NCI-H2081 (cell line): ENCODE measurements at places on chromosomes 3 and 15.

DNA sequence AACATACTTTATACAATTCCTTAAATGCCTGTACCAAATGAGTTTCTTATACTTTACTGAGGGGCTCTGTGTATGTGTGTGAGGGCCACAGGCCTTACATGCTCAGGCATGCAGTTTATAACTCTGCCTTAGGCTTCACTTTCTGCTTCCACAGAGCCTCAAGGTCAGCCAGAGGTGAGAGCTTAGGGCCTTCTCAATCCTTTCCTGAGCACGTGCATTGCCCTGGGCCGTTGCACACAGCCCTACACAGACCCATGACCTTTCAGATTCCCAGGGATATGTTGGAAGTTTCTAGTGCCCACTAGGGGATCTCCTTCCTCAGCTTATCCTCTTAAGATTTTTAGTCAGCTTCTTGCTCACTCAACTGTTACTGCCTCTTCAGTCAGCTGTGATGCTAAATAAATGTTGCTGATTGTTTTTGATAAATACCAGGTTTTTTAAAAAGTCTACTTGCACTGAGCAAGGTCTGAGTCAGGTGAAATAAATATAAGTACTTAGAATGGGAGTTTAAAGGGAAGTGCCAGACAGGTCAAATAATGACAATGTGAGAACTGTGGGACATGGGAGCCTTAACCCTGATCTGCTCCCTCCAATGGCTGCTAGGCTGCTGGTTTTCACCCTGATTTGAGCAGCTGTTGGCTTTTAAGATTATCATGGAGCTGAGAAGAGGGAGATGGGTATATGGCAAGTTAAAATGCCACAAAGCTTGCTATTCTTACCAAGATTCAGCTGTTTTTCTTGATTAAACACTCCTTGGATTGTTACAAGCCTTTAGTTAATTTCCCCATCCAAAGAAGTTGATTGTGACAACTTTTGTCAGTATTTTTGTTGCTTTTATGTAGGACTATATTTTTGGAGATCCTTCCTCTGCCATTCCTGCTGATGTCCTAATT is 169.5 kb downstream of the PLD1 start:
- no peak for DNase-seq

DNA sequence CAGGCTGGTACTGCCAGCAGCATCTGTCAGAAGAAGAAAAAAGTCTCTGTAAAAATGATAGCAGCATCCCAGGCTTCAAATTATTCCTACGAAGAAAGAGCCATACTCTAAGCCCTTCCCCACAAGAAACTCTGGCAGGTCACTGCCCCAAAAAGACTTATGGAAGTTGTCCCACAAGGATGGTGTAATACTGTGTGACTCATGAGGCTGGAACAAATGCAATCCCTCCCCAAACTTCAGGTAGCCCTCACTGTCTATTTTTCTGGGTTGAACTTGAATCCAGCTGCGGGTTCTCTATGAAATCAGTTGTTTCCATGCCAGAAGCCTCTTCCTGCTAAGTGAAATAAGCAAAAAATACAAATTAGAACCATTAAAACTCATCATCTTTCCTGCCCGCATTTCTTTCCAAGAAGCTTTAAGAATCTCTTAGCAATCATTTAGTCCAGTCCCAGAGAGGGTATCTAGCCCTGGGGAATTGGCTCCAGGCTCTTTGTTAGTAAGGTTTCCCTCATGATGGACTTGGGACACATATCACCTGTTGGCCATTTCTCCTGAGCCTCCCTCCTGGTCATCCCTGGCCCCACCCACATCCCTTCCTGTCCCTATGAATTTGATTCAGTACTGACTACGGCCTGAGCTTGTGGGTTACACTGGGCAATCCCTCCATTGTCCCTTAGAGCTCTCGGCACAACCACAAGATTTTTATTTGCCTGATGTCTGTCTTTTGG is 51.7 kb downstream of the FAM174B start:
- no peak for DNase-seq

DNA sequence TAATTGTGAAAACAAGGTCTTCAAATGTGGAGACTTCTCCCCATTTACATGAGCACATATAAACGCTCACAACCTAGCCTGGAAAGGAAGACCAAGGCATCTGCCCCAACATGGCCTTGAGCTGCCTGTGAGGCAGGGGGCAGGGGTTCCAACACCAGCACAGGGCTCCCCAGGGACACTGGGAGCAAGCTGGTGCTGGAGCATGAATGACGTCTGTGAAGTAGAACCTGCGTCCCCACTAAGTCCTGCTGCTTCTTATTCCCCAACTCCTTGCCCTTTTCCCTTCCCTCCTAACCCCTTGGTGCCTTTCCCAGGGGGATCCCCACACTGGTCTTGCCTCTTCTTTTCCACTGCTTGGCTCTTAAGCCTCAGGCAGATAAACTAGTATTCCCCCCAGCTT is 93.1 kb downstream of the RBPMS2 start:
- no peak for DNase-seq

- DNase-seq = no peak
These were observed 24.6 kb downstream of the ACAA1 start for GRCh38 chr3:38112378-38112761.

DNA sequence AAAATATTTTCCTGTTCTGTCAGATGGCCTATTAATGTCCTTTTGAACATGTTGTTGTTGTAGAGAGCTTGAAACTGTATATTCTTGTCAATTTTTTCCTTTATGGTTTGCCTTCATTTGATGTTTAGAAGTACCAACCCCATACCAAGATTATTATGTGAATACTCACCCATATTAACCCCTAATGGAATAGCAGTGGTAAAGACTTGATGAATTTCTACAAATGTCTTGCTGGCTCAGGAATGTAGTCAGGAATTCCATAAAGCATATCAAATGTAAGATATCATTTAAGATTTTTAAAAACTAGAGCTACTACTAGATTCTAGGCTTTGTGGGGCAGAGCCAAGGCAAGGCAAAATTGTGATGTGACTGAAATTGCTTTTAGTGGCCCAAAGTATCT is 30.0 kb downstream of the MYO5A start:
- DNase-seq = no peak

GRCh38 chr15:84987949-84988624 is 6.4 kb downstream of the PDE8A start:
- DNase-seq = no peak

DNA sequence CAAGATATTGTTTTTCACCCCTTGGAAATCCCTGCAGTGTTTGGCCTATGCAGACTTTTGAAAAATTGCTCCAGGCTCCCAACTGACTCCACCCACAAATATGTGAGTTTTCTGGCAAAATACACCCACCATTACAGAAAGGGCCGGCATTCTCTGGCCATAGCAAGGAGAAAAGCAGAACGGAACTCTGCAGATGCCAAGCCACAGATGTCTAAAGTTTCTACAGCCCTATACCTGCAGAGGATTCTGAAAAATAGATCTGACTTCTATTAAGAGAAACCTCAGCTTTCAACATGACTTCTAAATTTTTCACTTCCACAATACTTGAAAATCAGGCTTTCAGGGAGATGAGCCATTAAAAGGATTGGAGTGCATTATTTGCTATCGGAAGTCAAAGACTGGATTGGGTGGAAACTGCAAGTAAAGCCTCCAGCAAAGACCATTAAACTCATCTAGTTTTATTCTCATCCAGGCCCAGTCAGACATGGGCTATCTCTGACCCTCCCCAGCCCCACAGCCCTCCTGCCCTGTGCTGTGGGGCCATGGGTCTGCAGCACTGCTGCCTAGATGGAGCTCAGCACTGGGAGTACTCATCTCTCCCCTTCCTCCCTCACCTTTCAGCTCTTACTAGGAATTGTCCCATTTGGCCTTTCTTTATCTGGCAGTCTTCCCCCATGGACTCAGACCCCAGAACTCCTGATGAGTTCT is 243.1 kb upstream of the GOLGA6L4 start:
- no peak for DNase-seq

DNA sequence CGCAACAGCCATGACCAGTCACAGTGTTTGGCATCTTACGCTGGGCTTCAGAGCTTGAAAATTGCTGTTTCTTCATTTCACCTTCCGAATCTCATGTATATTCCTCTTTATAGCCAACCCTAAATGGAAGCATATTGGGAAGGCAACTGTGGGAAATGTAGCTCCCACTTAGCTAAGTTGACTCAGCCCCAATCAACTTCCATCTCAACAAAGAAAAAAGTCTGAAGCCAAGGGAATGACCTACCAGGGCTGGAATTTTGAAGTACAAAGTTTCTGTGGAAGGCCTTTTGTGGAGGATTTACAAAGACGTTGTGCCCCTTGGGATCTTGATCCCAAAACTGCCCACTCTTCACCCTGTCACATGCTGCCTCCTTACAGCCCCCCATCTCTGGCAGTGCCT is 85.2 kb upstream of the OXTR start:
- no peak for DNase-seq

DNA sequence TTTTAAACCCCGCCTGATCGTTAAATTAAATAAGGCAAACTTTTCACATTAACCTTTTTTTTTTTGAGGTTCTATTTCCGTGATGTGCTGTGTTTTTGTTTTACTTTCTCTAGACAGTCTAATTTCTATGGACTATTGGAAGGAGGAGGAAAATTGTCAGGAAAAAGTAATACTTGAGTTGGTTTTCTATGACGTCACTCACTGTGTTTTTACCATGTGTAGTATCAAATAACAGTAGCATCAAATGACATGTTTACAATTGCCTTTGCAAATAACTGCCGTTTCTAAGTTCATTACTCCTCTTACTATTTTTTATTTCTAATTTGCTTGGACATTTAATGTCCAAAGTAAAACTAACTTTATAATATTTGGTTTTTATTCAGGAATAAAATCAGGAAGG is 32.3 kb downstream of the MYO1E start:
- no peak for DNase-seq

GRCh38 chr3:115660646-115661337 is 37.5 kb downstream of the GAP43 start:
- no peak for DNase-seq

GRCh38 chr3:109985943-109986555 is 648.7 kb upstream of the DPPA4 start:
- DNase-seq = no peak

GRCh38 chr15:83198476-83198875 is 9.1 kb downstream of the HDGFL3 start:
- no peak for DNase-seq

- DNase-seq = no peak
These were observed 5.0 kb downstream of the SUCNR1 start for GRCh38 chr3:151878465-151878864.

DNA sequence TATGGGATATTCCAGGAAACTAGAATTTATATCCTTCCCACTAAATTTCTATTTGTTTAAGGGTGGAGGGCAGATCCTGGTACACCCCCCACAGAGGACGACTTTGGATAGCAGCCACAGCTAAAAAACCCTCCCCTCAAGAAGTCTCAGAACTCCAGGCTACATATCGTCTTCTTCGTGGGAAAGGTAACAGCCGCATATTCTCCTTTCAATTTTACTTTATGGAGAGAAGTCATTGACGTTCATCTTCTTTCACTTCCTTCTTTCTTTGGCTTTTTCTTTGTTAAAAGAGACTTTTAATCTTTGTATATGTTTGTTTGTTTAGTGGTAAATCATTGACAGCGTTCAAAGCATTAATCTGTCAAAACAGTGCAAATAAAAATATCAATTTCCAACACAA is 36.3 kb downstream of the TRIP4 start:
- no peak for DNase-seq

GRCh38 chr3:100783619-100784018 is 74.3 kb downstream of the TFG start:
- DNase-seq = no peak

DNA sequence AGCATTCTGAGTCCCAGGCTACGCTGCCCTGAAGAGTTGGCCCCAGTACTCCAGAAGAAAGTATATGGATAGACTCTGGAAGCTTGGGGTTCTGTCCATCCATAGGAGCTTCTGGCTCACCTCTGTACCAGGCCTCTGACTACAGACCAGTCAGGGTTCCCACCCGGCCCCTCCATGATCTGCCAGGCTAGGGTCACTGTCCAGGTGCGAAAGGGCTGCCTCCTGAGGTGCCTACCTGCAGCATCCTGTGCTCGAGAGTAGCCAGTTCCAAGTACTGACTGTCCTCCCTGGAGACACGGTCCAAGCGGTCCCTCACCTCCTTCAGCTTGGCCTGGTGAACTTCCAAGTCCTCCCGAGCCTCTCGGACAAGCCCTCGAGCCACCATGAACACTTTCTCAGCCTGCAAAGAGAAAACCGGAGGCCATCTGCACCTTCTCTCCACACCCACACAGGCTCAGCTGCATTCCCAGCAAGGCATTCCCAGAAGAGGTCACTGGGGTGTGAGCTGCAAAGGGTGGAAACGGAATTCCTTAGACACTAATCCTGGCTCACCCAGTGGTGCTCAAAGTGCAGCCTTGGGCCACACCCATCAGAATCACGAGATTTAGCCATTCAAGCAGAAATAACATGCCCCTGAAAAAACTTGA is 3.7 kb upstream of the PLXNB1 start:
- DNase-seq = no peak

- no peak for DNase-seq
These were observed 46.4 kb downstream of the IL1RAP start for GRCh38 chr3:190560013-190560895.

GRCh38 chr3:78941587-78941986 is 826.2 kb downstream of the ROBO1 start:
- DNase-seq = no peak

DNA sequence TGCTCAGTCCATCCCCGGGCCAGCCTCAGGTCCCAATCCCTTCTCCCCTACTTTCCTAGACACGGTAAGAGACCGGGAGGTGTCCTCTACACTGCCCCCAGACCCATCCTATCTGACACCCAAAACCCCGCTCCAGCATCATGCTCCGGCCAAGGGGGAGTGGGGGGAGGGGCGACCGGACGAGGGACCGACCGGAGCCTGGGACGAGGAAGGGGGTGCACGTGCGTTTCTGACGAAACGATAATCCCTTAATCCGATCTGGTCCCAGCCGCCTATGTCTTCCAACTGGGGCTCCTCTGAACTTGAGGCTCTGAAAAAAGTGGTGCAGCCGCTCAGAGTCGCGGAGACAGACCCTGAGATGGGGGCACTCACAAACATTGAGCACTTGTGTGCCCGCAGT is 494 bp downstream of the CPLX3 start:
- no peak for DNase-seq

DNA sequence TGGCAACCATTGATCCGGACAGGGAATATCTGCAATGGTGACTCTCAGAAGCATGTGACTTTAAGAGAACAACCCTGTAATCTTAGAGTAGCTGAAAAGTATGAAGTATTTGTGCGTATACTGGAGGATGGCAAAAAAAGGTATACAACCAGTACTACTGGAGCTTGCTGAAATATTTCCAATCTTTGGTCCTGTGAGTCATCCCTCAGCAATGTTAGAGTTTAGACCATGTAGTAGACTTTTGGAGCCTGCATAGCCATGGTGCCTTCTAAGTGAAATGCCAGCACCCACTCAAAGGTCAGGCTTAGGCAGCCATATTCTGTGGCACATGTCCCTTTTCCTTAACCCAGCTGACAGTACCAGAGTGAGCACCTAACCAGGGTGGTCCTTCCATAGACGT is 429.4 kb downstream of the NTRK3 start:
- DNase-seq = no peak

DNA sequence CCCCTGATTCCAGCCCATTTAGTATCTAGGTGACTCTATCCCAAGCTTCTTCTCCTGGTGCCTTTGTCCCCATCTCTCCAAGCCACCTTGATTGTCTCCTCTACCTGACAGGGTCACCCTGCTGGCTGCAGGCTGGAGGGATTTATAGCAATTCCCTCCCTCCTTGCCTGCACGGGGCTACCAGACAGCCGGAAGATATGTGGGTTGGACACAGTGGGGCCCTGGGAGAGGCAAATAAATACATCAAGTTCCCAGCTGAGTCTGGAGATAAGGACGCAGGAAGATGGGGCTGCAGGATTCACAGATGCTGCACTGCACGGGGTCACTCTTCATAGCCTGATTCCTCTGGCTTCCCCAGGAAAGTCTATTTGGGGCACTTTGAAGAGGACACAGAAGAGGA is 9.3 kb upstream of the ISLR2 start:
- no peak for DNase-seq
